Left renal cortex interstitium (tissue), 4 donors: ENCODE measurements at places on chromosomes 4 and X. TPM values are rescaled to one million over a fixed set of nuclear protein-coding genes. Genes with fewer than 3 reads are reported as not detected.

HSFX1 gene
- 1.8 TPM for polyA plus RNA-seq

MAGEA9B gene
- polyA plus RNA-seq: not detected

STARD8 gene
- polyA plus RNA-seq: 19.7 TPM

MAGEA6 gene
- polyA plus RNA-seq: not detected

GPR50 gene
- 0.10 TPM for polyA plus RNA-seq

USP17L30 gene
- polyA plus RNA-seq: not detected

SHROOM4 gene
- polyA plus RNA-seq: 13.9 TPM

- DNase-seq: no peak
These were observed at the start of gene RAI2 for GRCh38 chrX:17860811-17861488. RAI2 (minus strand) TSS chrX:17861298; CDS start chrX:17802010, 59,288 bp downstream.

DNA sequence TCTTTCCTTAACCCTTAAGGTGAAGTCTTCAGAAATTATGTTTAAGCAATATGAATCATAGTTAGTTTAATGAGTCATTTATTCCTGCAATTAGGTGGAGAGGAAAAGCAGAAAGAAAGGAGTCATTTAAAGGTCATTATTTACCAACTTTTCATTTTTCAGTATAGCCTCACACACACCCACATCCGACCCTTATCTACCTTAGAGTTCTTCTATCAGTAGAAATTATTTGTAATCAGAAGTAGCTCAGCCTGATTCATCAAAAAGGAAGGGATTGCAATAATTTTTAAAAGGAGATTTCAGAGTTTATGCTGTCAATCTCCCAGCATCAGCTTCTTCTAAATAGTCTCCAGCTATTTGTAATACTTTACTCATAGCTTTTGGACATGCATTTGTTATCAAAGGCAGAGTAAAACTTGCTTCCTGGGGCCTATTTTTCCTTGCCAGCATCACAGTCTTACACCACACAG, 5.9 kb downstream of the ANXA10 start:
- DNase-seq: no peak

GRCh38 chr4:139969635-139970266, 184.2 kb downstream of the MAML3 start:
- no peak for DNase-seq

DNA sequence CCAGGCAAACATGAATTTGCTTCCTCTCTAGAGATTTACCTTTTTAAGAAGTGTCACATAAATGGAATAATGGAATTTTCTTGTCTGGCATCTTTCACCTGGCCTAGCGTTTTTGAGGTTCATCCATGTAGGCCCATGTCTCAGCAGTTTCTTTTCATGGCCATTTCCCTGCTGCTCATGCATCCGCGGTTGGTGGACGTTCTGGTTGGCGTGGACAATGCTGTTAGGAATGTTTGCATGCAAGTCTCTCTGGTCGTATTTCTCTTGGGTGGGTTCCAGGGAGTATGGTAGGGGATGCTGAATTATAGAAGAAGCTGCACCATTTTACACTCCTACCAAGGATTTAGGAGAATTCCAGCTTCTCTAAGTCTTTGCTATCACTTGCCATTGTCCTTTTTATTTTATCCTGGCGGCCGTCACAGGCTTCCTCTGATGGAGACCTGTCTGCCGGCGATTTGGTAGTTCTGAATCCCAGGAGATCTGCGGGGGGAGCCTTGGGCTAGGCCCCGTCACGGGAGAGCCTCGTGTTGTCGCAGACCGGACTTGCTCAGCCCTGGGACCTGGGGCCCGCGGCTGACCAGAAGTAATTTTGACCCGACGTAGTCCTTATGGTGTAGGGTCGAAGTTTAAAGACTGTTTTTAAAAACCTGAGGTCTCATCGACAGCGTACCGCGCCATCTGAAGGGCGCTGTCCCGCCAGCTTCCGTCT, 56.9 kb upstream of the TADA2B start:
- no peak for DNase-seq

DNA sequence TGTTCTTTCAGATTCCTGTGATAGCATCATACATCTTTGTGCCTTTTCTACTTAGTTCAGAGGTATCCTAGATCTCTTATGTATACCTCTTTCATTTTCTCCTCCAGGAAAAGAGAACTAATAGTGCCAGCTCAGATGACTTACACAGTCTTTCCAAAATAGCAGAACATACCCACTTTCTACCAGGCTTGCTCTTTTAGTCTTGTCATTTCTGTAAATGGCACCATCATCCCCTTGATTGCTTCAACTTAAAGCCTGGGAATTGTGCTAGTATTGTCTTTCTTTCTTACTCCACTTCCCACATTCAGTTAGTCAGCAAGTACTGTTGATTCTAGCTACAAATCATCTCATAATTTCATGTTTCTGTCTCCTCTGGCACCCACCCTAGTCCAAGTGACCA, 5.1 kb downstream of the APEX2 start:
- DNase-seq: no peak

DNA sequence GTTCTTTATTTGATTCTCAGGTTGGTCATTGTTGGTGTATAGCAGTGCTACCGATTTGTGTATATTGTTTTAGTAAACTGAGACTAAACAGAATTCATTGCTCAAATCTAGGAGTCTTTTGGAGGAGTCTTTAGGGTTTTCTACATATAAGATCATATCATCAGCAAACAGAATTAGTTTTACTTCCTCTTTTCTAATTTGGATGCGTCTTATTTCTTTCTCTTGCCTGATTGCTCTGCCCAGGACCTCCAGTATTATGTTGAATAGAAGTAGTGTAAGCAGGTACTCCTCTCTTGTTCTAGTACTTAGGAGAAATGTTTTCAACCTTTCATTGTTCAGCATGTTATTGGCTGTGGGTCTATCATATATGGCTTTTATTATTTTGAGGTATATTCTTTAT, 92.6 kb downstream of the IQCM start:
- no peak for DNase-seq

DNA sequence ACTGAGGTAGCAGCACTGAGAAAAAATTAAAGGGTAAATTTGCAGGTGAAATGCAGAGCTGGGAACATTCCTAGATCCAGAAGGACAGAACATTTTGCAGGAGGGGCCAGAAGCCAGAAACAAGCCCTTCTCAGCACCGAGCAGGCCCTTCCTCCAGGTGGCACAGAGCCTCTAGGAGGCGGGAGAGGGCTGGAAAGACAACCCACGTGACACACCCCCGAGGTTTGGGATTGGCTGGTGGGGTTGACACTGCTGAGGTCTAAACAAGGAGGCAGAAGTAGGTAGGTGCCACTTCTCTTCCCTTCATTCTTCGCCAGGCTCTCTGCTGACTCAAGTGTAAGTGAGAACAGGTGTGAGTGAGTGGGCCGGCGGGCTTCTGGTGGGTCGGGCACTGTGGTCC, at the start of gene PAGE4:
PAGE4 (plus strand) TSS at position 288 of the 400 bp plus-strand sequence. CDS start 1,126 bp downstream, outside the sequence.
- no peak for DNase-seq

- DNase-seq: no peak
These were observed 200.0 kb downstream of the PPP3CA start for GRCh38 chr4:101147283-101147682.

- no peak for DNase-seq
These were observed 213.6 kb upstream of the PGRMC2 start for GRCh38 chr4:128501239-128501638.

DNA sequence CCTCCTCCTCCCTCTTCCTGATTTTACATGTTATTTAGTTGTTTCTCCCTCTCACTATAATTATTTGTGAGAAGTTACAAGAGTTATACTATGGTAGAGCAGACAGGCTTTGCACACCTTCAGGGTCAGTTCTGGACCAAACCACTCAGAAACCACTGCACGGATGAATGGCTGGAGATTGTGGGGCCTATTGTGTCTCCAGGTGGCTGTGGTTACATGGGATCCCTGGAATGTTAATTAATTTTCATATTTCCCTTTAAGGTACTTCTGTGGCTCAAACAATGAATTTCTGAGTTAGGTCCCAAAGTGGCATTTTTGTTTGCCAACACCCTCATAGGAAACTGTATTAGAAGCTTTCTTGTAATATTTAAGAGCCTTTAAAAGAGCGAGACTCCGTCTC, 151.9 kb downstream of the BMPR1B start:
- no peak for DNase-seq

GRCh38 chr4:102163404-102164140, 181.7 kb downstream of the SLC39A8 start:
- DNase-seq: no peak

GRCh38 chr4:138689187-138689586, 326.4 kb upstream of the NOCT start:
- no peak for DNase-seq

DNA sequence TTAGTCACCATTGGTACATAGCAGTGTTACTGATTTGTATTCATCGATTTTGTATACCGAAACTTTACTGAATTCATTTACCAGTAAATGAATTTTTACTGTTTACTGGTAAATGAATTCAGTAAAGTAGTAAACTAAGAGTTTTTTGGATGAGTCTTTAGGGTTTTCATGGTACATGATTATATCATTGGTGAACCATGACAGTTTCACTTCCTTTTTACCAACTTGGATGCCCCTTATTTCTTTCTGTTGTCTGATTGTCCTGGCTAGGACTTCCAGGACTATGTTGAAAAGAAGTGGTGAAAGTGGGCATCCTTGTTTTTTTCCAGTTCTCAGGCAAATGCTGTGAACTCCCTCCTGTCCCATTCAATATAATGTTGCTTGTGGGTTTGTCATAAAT, 494.9 kb downstream of the GALNTL6 start:
- no peak for DNase-seq

DNA sequence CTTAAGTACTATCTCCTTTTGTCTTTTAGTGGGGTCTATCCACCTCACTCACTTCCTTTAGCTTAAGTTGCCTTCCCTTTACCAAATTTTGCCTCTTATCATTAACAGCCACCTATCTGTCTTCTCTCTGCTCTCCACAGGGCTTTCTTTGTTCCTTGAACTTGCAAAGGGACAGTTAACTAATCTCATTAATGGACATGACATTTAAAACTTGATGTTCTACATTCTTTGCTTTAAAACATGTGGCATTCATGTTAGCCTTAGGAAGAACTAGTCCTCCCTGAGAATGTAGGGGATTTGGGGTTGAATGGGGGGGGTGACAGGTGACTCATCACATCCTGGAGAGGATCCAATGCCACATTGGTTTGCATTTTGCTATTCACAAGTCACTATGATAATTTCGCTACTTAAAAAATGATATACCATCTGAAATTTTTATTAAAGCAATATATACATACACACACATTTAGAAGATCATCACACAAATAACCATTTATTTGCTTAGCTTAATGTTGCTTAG, 41.0 kb upstream of the DMD start:
- DNase-seq: no peak

DNA sequence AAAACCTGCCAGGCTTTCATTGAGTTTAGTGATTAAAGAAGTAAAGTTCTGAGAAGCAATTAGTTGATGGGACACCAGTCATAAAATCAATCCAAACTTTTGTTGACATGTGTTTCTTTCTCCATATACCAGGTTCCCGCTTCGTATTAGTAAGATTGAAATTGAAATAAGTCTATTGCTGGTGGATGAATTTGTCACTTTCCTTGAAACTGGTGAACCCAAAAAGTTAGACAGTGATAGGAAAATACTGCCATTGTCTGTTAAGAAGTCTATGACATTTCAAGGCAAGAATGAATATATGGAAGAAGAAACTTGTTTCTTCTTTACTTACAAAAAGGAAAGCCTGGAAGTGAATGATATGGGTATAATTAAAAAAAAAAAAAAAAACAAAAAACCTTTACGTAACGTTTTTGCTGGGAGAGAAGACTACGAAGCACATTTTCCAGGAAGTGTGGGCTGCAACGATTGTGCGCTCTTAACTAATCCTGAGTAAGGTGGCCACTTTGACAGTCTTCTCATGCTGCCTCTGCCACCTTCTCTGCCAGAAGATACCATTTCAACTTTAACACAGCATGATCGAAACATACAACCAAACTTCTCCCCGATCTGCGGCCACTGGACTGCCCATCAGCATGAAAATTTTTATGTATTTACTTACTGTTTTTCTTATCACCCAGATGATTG, at the start of gene CD40LG:
CD40LG (plus strand) TSS at position 482 of the 684 bp plus-strand sequence; CDS start at position 573, 91 bp downstream.
- no peak for DNase-seq

DNA sequence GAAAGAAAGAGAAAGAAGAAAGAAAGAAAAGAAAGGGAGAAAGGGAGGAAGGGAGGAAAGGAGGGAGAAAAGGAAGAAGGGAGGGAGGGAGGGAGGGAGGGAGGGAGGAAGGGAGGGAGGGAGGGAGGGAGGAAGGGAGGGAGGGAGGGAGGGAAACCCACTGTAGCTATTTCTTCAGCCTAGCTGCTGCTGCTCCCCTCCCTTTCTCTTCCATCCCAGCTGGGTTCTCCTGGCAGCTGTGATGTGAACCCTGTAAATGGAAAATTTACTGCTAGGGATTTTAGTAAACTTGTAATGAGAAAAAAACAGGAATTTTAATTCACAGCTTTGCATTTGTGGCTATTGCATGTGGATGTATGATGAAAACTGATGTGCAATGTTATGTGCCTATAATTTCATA, 8.0 kb downstream of the NR0B1 start:
- no peak for DNase-seq

DNA sequence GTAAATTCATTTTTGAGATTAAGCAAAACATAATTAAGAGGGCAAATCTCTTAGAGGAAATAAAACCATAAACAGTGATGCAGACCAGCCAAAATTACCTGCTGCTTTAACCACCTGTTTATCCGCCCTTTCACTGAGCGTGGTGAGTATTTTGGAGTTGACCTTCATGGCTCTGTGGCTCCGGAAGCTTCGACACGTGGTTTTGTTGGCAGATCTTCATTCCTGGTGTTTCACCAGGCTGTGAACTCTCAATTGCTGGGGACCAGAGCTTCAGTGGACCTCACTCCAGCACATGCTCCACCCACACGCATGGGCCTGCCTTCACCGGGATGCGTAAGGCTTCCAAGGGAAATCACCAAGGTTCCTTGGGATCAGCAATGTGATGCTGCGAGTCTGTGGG, 83.8 kb downstream of the FHDC1 start:
- DNase-seq: no peak

DNA sequence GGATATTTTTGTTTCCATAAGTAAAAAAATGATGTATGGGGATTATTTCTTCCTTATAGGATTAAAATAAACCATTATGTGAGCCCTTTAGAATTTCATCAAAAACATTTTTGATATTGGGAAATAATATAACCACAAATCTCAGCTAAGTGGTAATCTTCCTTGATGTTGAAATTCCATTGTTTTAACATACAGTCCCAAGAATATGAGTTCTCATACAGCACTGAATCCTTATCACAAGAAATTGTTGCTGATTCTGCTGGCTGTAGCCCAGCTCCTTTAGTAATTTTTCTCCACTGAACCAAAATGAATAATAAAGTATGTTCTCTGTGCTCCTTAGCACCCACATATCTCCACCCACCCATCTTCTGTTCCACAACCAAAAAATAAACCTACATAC, 41.9 kb upstream of the FAM47B start:
- no peak for DNase-seq

DNA sequence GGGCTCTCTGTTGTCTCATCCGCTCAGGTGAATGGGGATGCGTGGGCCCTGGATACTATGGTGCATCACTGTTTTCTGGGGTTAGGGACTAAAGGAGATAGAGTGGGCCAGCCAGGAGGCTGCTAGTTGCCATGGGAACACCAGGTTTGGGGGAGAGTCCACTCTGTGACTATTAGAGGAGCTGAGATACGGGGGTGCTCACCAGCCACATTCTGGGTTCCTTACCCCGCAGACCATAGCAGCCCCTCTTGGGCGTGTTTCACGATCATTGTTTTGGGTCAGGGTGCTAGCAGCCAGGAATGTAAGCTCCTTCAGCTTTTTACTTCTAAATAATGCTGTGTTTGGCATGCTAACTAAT, 4.6 kb downstream of the EFNB1 start:
- no peak for DNase-seq
